ENCODE measurements at places on chromosomes 5 and 9. TPM values are rescaled to one million over a fixed set of nuclear protein-coding genes. Genes with fewer than 3 reads are reported as not detected.

Gene ZFP37
- polyA plus RNA-seq = 0.42 TPM

GRCh38 chr5:66987949-66988838 lies 208.4 kb downstream of the CD180 start:
- H3K36me3 ChIP-seq = no peaks in the 10 kb centered on the region
- H3K4me3 ChIP-seq = no peak overlapping the region
- DNase-seq = peak; percentile 43
- H3K4me1 ChIP-seq = no peaks in the 10 kb centered on the region
- H3K27me3 ChIP-seq = no peaks in the 10 kb centered on the region
- no peak overlapping the region for H3K27ac ChIP-seq

DNA sequence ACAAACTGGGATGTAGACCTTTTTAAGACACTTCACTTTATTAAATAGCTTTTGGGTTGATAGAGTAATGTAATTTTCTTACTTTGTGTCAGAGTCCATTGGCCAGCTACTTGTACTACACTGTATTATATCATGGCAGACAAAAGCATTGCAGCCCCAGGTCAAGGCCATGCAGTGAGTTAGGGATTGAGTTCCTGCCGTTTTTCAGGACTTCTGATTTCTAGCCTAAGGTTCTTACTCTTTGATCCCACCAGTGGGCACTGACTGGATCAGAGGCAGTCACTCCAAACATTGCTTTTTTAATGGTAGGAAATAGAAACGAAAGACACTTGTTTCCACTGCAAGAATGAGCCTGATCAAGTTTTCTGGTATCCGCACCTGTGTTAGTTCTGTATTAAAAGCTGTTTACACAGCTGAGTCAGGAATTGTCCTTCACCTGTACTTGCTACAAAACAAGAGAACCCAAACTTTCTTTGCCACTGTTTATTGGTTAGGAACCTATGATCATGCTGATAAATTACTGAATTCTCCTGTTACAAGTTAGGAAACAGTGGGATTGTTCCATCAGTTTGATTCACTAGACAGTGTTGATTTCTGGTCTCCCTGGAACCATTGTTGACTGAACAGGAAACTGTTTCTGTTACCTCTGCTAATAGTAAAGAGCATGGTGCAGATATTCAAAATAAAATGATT lies 22.1 kb downstream of the LRRC70 start:
- DNase-seq = no peak
- H3K27me3 ChIP-seq = no peaks in the 10 kb centered on the region
- peaks cover 12% of the 10 kb centered on the region for H3K36me3 ChIP-seq

GRCh38 chr9:115615821-115616665 lies 498.1 kb upstream of the TNC start:
- H3K36me3 ChIP-seq = no peaks in the 10 kb centered on the region
- H3K4me1 ChIP-seq = no peaks in the 10 kb centered on the region
- no peaks in the 10 kb centered on the region for H3K27me3 ChIP-seq
- H3K4me3 ChIP-seq = no peak overlapping the region
- no peak overlapping the region for H3K27ac ChIP-seq

- peak within 1 kb of the TSS; percentile 55 for H3K4me3 ChIP-seq
- peaks cover 10% of the 10 kb centered on the region for H3K4me1 ChIP-seq
- H3K36me3 ChIP-seq = no peaks in the 10 kb centered on the region
- no peaks in the 10 kb centered on the region for H3K27me3 ChIP-seq
- no peak for DNase-seq
Measured at GRCh38 chr9:73151653-73152542, at the start of gene ANXA1. Gene ANXA1 (plus strand): TSS chr9:73151865. CDS start chr9:73158536, 6,671 bp downstream.

DNA sequence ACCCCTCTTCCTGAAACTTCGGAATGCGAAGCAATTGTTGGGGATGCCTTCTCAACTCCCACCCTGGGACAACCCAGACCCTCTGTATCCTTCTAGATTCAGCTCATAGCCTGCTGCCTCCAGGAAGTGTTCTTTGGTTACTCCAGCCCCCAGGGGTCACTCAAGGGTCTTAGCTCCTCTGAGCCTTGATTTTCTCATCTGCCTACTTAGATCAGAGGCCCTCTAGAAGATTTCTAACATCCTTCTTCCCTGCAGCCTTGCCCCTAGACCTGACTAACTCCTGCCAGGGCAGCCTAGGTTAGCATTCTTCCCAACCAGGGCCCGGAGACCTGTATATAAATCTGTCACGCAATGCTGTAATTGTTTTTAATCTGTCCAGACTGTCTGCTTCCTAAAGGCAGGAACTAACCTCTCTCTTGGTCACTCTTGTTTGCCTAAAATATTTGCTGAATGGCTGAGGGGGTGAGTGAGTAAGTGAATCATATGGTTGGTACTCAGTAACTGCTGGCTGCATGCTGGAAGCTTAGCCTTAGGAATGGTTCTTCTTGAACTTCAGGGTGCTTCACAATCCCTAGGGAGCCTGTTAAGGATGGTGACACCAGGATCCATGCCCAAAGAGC lies 8.2 kb downstream of the GALNT10 start:
- peaks cover 49% of the 10 kb centered on the region for H3K36me3 ChIP-seq
- no peak for DNase-seq
- H3K4me1 ChIP-seq = peaks cover 44% of the 10 kb centered on the region

GRCh38 chr5:18333841-18334240 lies 699.6 kb downstream of the TAF11L14 start:
- no peak overlapping the region for H3K4me3 ChIP-seq
- H3K36me3 ChIP-seq = no peaks in the 10 kb centered on the region
- DNase-seq = no peak
- no peak overlapping the region for H3K27ac ChIP-seq
- H3K4me1 ChIP-seq = no peaks in the 10 kb centered on the region

GRCh38 chr5:6480133-6481051 lies 31.7 kb downstream of the UBE2QL1 start:
- H3K36me3 ChIP-seq = no peaks in the 10 kb centered on the region
- H3K27ac ChIP-seq = no peak overlapping the region
- H3K27me3 ChIP-seq = no peaks in the 10 kb centered on the region
- no peak overlapping the region for H3K4me3 ChIP-seq
- peak; percentile 36 for DNase-seq

Data from B cell (primary cell).